ENCODE measurements at places on chromosomes 3 and 15. TPM values are rescaled to one million over a fixed set of nuclear protein-coding genes. Genes with fewer than 3 reads are reported as not detected.

TMCO5A gene
- not detected for total RNA-seq

COL8A1 gene
- 20.6 TPM for total RNA-seq

GOLGA6B gene
- total RNA-seq, result not detected

GRK7 gene
- total RNA-seq, result not detected

SERINC4 gene
- total RNA-seq, result not detected

SYNPR gene
- total RNA-seq, result 0.28 TPM

CHRD gene
- 5.7 TPM for total RNA-seq

DNA sequence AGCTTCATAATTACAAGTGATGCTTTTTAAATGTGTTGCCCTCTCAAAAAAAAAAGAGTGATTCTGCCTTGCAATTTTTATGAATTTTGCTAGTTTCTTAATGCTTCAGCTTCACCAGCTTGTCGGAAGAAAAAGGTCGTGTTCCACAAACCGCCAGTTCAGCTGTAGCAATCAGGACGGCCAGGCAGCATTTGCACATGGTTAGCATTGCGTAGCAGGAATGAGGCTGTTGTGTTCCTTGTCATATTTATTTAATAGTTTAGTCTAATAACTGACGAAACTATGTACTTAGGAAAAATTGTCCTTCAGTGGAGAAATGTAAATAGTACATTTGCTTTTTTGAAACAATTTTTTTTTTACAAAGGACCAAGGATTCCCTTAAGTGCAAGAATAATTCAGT lies 64.9 kb upstream of the SELENOK start:
- no peaks in the 10 kb centered on the region for H3K36me3 ChIP-seq
- no peaks in the 10 kb centered on the region for H3K4me1 ChIP-seq
- H3K4me3 ChIP-seq, result no peak overlapping the region
- no peak for DNase-seq

DNA sequence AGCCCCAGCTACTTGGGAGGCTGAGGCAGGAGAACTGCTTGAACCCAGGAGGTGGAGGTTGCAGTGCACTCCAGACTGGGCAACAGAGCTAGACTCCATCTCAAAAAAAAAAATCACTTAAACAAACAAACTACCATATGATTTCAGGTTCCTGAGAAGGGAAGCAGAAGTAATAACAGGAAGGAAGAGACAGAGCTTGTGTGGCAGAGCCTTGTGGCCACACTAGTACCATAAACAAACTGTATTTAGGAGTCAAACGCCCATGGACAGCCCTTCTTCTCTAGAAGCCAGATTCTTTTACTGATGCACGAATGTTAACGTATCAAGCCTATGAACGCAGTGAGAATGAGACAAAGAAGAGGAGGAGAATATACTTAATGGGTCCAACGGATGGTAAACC lies 12.0 kb downstream of the MTMR10 start:
- no peak overlapping the region for H3K4me3 ChIP-seq
- peaks cover 5% of the 10 kb centered on the region for H3K36me3 ChIP-seq
- H3K27ac ChIP-seq, result no peak overlapping the region
- H3K4me1 ChIP-seq, result peaks cover 28% of the 10 kb centered on the region

DNA sequence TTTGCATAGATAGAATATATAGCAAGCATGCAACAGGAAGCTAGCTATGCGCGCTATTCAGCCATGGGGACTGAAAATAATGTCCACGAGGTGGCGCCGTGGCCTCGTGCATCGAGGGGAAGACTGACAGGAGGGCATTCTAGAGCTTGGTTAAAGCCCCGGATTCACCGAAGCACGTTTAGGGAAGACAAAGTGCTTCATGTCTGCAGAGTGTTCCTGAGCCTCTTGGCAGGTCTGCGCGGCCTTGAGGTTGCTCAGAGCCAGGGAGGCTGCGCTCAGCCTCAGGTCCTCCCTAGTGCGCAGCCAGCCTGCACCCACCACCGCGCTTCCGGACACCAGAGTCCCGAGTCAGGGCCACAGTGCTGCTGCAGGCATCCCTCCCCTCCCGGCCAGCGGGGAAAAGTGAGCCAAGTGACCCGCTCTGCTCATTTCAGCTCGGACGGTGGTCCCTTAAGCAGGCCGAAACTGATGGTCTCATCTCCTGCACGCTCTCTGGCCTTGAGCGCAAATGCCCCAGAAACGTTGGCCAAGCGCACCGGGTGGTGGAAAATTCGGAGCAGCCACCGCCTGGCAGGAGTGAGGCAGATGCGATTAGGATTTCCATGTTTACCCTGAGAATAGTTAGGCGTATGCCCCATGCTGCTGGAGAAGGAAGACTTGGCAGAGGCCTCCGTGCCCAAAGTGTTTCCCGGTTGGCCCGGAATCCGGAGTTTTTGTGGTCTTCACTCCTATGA lies 24.8 kb downstream of the GABRA5 start:
- H3K4me1 ChIP-seq, result peaks cover 16% of the 10 kb centered on the region
- H3K4me3 ChIP-seq, result peak overlapping the region; percentile 40

DNA sequence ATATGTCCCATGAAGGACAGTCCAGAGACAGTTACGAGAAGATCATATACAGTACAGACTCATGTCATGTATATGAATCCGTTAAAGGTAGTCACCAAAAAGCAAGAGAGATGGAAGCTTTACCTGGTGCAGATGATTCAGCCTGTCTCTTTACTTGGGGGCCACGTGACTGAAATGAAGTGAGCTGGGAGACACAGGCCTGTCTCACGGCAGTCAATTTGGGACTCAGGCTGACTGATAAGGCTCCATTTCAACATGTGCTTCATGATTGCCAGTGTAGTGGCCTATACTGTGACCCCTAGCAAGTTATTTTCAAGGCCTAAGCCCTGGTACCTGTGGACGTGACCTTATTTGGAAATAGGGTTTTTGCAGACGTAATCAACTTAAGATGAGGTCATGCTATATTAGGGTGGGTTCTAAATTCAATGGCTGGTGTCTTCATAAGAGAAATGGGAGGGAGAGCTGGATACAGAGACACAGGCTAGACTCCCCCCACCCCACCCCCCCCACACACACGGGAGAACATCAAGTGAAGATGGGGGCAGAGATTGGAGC lies 3.0 kb upstream of the PROK2 start:
- no peaks in the 10 kb centered on the region for H3K36me3 ChIP-seq
- no peak for DNase-seq
- no peak overlapping the region for H3K27ac ChIP-seq
- no peak overlapping the region for H3K4me3 ChIP-seq
- H3K4me1 ChIP-seq, result no peaks in the 10 kb centered on the region

DNA sequence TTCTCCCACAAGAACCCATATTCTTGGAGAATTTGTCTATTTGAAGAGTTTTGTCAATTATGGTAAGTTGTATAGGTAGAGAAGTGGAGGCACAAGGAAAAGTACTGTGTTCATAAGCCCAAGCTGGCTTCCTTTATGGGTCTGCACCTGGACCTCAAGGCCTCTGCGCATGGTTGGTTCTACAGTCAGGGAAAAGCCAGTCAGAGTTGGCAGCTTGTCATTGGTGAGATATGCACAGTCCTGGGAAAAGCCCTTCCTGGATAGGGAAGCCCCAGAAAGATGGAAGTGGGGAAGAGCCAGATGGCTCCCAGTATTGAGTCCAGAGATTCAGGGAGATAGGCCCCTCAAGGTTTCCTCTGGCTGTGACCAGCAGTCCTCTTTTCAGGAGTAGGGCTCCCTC lies 15.8 kb downstream of the BOC start:
- no peak for DNase-seq
- H3K36me3 ChIP-seq, result no peaks in the 10 kb centered on the region
- H3K4me1 ChIP-seq, result peaks cover 54% of the 10 kb centered on the region
- no peaks in the 10 kb centered on the region for H3K27me3 ChIP-seq

DNA sequence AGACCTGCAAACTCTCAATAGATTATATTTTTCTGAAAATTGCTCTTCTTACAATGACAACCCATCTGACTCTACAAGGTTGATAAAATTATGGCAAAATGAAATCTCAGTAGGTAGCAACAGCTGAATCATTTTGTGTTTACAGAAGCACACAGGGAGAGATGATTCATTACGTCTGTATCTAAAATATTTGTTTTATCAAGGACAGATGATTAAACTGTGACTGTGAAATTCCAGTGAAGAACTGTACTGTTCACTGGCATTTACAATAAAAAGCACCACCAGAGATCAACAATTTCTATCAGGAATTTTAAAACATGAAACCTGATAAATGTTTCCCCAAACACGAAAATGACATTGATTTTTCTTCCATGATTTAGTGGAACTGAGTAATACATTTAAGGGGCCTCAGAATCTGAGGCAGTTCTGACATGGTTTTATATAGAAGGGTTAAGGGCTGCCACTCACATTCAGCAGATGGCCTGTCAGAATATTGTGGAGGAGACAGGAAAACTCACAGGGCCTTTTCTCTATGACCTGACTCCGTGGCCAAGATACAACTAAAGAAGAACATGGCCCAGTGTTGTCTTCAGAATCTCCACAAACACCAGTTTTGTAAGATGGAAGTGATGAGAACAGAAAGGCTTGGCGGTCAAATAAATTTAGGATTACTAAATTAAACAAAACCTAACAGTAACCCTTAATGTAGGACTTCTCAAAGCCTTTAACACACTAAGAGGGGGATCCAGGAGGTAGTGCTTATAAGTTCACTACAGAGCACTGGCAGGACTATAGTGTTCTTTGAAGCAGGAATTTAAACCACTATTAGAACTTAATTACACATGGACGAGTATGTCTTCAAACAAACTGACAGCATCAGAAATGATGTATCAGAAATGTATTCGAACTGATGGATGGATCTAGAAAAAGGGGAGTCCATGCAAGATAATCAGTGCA lies 25.9 kb downstream of the RAD18 start:
- DNase-seq, result no peak
- no peaks in the 10 kb centered on the region for H3K36me3 ChIP-seq

- H3K4me1 ChIP-seq, result no peaks in the 10 kb centered on the region
- no peaks in the 10 kb centered on the region for H3K36me3 ChIP-seq
- no peaks in the 10 kb centered on the region for H3K27me3 ChIP-seq
- no peak overlapping the region for H3K27ac ChIP-seq
Measured at GRCh38 chr3:68151359-68151758, 496.9 kb upstream of the SUCLG2 start.

GRCh38 chr15:100020189-100020588 lies 287.0 kb upstream of the LYSMD4 start:
- no peaks in the 10 kb centered on the region for H3K4me1 ChIP-seq
- no peak overlapping the region for H3K4me3 ChIP-seq
- H3K36me3 ChIP-seq, result no peaks in the 10 kb centered on the region
- no peak for DNase-seq
- H3K27ac ChIP-seq, result no peak overlapping the region
- no peaks in the 10 kb centered on the region for H3K27me3 ChIP-seq

All from sigmoid colon (tissue), 7 donors.